Activated T-helper 17 cell treated with anti-CD3 and anti-CD28 coated beads, Interleukin-2, amount 50 U/mL, for 72 hours (primary cell): ENCODE measurements at places on chromosomes 2 and 18. TPM values are rescaled to one million over a fixed set of nuclear protein-coding genes. Genes with fewer than 3 reads are reported as not detected.

EVX2 gene
- total RNA-seq, result not detected

KCNG2 gene
- total RNA-seq, result not detected

GREB1 gene
- total RNA-seq, result 1.0 TPM

DLX1 gene
- not detected for total RNA-seq

LAMA3 gene
- 0.11 TPM for total RNA-seq

DNA sequence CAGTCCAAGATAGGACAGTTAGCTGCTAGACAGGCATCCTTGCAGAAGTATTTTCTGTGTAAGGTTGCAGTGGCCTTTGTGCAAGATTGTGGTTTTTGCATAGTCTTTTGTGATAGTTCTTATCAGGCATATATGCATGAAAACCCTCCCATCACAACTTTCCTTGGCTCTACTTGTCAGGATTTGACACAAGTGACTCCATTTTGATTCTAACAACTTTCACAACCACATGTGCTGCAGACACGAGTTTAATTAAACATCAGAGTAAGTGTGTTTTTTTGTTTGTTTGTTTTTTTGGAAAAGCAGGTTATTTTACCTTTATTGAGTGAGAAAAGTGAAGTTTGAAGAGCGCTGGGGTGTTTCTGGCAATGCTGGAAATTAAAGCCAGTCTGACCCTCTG lies 902.0 kb upstream of the GCFC2 start:
- no peak for ATAC-seq

DNA sequence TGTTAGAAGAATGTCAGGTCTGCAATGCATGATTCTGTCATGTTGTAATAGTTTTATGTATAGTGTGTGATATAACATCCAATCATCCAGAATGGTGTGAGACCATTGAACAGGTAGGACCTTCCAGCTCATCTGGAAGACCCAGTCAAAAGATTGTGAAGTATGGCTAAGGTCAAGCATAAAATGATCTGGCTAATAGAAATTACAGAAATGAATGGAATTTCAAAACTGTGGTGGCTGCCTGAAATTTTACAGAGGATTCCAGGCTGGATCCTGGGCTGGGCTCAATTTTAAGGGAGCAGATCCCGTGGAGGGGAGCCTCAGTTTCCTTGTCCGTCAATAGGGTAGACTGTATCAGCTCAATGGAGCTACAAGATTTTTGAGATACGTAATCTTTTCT lies 39.1 kb downstream of the ACKR3 start:
- ATAC-seq, result no peak

- no peak for ATAC-seq
These were observed 42.7 kb downstream of the FHOD3 start for GRCh38 chr18:36340246-36340645.

DNA sequence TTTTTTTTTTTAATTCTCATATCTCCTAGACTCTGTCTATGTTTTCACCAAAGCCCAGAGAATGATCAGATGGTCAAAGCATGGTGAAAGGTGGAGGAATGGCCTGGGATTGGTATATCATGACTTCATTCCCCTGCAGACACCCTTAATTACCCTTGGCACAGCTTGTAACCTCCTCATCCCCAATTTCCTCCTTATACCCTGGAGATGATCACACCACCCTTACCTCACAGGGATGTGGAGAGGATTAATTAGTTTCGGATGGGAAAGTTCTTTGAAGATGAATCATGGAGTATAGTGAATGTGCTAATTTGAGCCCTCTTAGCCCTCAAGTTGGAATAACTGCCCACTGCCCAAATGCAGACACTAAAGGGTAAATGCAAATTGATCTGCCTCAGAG lies 138.0 kb upstream of the LYPD6 start:
- no peak for ATAC-seq
